ENCODE measurements at places on chromosomes 6 and 20.

DNA sequence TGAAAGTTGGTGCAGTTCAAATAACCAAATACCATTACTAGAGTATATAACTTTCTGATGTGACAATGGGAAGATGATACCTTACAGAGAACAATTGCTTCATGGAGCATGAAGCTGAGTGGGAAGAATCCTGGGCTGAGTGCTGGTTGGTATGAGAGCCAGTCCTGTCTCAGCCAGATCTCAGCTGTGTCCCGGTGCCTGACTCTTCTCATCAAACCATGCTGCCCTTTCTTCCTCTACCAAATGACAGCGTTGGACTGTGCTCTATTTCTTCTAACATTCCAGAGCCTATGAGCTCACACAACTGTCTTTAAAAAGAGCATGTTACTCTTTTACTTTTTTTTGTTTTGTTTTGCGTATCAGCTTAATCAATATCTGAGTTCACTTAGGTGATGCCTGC, 27.5 kb upstream of the PBOV1 start:
- no peak for DNase-seq

GRCh38 chr6:161498359-161498758, 224.5 kb upstream of the AGPAT4 start:
- peak; percentile 53 for DNase-seq

- no peak for DNase-seq
Measured at GRCh38 chr6:14635934-14636591, 518.5 kb downstream of the CD83 start.

- DNase-seq, result no peak
Measured at GRCh38 chr6:26536571-26537159, 1.5 kb upstream of the HMGN4 start.

DNA sequence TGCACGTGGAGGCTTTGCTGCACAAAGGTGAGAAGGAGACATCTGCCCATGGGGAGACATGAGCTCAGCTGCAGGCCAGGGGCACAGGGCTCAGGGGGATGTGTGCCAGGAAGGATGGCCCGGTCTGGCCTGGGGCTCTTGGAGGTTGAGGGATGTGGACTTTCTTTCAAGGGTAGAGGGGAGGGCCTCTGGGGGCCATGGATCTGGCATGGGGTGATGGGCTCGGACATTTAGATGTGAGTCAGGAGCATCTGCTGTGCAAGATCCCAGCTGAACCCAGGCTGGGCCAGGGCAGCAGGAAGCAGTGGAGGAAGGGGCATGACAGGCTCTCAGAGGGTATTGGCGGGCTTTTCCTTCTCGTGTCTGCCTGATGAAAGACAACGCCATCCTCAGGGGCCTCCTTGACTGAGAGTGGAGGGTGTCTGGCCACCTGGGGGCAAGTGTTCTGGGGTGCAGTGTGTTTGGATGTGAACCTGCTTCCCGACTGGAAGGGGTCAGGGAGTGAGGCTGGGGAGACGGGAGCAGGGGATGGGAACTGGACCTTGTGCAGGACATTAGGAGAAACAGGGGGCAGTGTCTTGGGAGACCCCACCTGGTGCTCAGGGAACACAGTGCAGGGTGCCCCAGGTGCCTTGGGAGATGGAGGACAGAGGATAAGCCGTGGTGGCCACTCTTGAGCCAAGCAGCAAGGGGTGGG, 156.1 kb downstream of the ERMARD start:
- DNase-seq, result no peak

Measured in trophoblast cell (in vitro differentiated cells and primary cell).